Activated T-cell treated with anti-CD3 and anti-CD28 coated beads, Interleukin-2, amount 50 U/mL, for 72 hours (primary cell): ENCODE measurements at places on chromosomes 1 and 21. TPM values are rescaled to one million over a fixed set of nuclear protein-coding genes. Genes with fewer than 3 reads are reported as not detected.
A peak's percentile ranks its signal among the peaks of the same experiment; 100 is the strongest.

GRCh38 chr1:5910276-5910620 lies 82.0 kb downstream of the NPHP4 start:
- no peak overlapping the region for H3K4me3 ChIP-seq
- no peak for DNase-seq
- H3K27ac ChIP-seq, result no peak overlapping the region
- H3K4me1 ChIP-seq, result no peaks in the 10 kb centered on the region

Gene GBP7
- total RNA-seq, result not detected

GRCh38 chr1:188365874-188366273 lies 1537.1 kb downstream of the PLA2G4A start:
- H3K4me1 ChIP-seq, result no peaks in the 10 kb centered on the region
- no peaks in the 10 kb centered on the region for H3K36me3 ChIP-seq
- no peak overlapping the region for H3K4me3 ChIP-seq
- no peaks in the 10 kb centered on the region for H3K27me3 ChIP-seq
- no peak overlapping the region for H3K27ac ChIP-seq

DNA sequence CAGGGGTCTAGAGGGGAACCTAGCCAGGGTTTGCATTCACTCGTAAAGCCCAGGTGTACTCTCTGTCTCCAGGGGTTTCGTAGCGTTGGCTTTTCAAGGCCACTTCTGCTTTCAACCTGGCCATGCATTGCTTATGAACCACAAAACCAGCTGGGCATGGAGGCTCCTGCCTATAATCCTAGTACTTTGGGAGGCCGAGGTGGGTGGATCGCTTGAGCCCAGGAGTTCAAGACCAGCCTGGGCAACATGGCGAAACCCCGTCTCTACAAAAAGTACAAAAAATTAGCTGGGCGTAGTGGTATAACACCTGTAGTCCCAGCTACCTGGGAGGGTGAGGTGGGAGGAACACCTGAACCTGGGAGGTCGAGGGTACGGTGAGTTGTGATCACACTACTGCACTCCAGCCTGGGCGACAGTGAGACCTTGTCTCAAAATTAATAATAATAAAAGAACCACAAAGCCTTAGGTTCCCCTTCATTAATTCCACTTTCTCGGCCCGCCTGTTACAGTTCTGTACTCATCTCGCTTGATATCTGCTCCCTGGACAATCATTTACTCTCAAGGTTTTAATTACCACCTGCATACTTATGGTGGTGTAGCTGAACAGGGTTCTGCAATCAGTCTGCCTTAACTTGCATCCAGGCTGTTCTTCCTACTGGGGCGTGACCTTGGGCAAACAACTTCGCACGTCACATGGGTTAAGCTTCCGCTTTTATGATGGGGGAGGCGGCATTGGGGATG lies 6.1 kb downstream of the SLC16A4 start:
- no peaks in the 10 kb centered on the region for H3K27me3 ChIP-seq
- no peak overlapping the region for H3K4me3 ChIP-seq
- peaks cover 27% of the 10 kb centered on the region for H3K4me1 ChIP-seq
- DNase-seq, result no peak
- H3K36me3 ChIP-seq, result peaks cover 6% of the 10 kb centered on the region
- no peak overlapping the region for H3K27ac ChIP-seq

Gene TDRD5
- total RNA-seq, result not detected

Gene TFF2
- not detected for total RNA-seq

DNA sequence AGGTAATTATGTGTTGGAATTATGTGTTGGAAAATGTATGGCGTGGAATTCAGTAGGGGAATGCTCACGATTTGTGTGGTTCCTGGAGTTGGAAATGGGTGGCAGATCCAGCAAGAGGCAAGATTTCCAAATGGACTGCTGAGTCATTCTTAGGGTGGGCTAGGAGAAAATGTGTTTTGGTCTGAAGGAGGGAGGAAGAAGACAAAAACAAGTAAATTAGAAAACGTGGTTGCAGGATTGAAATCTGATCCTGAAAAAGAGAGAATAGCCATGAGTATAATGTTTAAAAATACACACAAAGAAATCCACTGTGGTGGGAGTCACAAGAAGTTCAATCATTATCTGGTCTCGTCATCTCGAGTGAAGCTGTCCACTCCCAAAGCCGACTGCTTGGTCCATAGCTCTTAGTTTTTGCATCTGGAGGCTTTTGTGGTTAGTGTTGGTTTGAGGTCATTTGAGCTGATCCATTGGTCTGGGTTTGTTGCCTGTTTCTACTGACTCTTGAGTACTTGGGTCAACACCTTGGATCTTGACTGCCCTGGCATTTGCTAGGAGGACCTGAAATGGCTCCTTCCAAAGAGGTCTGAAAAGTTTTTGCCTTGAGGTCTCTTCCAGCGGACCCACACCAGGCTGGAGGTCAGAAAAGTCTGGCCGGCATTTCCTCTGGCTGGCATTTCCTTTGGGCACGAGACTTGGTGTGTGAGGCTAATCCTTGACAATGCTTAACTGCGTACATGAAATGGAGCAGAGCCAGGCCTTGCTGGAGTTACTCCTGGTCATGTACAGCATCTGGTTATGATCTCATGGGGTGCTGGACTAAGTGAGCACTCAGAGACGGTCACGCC lies 9.2 kb downstream of the MX2 start:
- no peaks in the 10 kb centered on the region for H3K27me3 ChIP-seq
- no peak for DNase-seq
- H3K4me1 ChIP-seq, result peaks cover 58% of the 10 kb centered on the region

DNA sequence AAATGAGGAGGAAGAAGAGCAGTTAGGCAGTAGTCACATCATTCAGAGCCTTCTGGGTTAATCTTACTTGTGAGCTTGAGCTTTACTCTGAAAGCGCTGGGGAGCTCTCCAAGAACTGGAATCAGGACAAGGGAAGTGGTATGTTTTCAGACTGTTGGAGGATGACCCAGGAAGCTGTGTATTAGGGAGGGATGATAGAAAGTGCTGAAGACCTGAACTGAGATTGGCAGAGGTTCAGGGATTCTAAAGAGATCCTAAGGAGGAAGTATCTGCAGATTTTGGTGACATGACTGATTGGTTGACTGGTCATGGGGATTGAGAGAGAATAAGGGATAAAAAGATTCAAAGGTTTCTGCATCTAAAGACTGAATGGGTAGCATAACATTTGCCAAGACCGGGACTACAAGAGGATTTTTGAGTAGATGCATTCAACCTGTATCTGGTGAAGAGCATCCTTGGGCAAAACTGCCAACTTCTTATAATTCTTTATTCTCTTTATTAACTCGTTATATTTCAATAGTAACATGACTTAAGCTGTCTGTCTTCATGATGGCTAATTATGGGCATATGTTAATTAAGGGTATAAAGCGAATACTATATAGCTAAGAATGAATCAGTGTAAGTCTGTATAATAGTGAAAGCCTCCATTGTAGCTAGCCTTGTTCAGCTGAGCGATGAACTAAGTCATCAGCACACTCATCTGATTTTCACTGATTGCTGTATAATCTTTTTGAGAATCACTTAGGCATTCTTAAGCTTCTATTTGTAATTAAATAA lies 41.8 kb downstream of the XCL1 start:
- no peaks in the 10 kb centered on the region for H3K36me3 ChIP-seq
- H3K27ac ChIP-seq, result no peak overlapping the region
- no peak overlapping the region for H3K4me3 ChIP-seq
- DNase-seq, result no peak

Gene RHD
- total RNA-seq, result not detected

Gene CLCNKB
- not detected for total RNA-seq

DNA sequence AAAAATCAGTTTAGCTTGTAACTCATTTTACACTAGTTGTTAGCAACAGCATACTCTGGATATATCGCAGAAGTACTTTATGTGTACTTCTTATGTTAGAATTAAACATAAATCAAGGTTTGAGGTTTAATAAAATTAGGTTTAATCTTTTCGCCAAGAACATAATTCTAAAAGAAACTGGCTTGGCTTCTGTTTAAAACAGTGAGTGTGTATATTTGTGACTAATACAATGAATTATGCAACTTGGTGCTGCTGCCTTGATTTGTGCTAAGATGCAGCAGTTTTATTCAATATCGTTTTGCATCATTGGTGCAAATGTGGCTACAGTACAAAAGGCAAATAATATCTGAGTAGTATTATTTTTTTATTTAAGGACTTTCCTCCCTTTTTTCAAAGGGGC lies 44.8 kb downstream of the USP25 start:
- no peaks in the 10 kb centered on the region for H3K27me3 ChIP-seq
- no peak overlapping the region for H3K27ac ChIP-seq
- H3K4me3 ChIP-seq, result no peak overlapping the region
- no peak for DNase-seq
- H3K36me3 ChIP-seq, result peaks cover 4% of the 10 kb centered on the region
- peaks cover 39% of the 10 kb centered on the region for H3K4me1 ChIP-seq

GRCh38 chr1:234069760-234070159 lies 165.3 kb downstream of the SLC35F3 start:
- H3K27ac ChIP-seq, result no peak overlapping the region
- no peaks in the 10 kb centered on the region for H3K4me1 ChIP-seq
- no peaks in the 10 kb centered on the region for H3K36me3 ChIP-seq

DNA sequence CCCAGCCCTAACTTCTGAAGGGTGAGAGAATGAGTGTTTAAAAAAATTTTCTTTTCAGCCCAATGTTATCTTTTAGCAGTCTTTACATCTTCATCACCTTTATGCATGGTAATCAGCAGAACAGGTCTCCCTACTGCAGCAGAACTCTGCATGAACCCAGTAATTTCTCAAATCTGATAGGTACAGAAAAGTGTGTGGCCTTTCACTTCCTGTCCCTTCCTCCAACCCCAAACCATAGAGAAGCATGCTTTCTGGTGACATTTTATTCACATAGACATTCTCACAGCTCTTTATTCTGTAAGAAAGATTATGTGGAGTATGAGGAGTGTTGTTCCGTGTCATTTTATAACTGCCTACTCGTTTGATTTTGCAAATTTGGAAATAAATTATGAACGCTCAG lies 68.6 kb downstream of the RPAP2 start:
- no peak overlapping the region for H3K27ac ChIP-seq
- DNase-seq, result no peak
- H3K36me3 ChIP-seq, result peaks cover 21% of the 10 kb centered on the region
- peak overlapping the region; percentile 37 for H3K4me3 ChIP-seq

Gene HSD3B2
- not detected for total RNA-seq

Gene GFI1
- total RNA-seq, result 96.5 TPM

DNA sequence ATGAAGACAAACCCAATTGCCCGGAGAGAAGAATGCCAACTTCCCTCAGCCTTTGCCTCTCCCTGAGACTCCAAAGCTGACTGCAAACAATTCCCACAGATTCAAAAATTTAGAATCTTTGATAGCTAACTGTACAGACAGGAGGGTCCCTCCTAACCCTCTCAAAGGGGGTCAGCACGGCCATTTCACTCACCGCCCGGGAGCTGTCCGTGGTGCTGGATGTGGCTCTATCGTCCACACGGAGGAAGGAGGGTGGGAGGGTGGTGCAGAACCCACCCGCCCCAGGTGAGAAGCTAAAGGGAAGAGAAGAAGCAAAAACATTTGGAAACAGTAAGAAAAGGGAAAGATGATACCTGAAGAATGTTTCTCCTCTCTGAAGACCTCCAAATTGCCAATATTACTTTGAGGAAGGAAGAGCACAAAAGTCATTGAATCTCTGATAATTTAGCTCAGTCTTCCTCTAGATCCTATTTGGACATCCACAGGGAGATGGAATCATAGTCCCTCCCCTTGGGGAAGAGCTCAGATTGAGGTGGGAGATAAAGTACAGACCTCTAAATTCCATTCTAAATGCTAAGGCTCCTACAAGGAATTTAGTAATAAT lies 45.6 kb downstream of the RHBG start:
- H3K36me3 ChIP-seq, result no peaks in the 10 kb centered on the region
- H3K4me1 ChIP-seq, result peaks cover 8% of the 10 kb centered on the region
- H3K4me3 ChIP-seq, result no peak overlapping the region
- H3K27ac ChIP-seq, result no peak overlapping the region
- DNase-seq, result no peak
- H3K27me3 ChIP-seq, result peaks cover 58% of the 10 kb centered on the region

GRCh38 chr1:17218939-17219338 lies 14.0 kb downstream of the PADI1 start:
- peaks cover 31% of the 10 kb centered on the region for H3K27me3 ChIP-seq
- H3K4me3 ChIP-seq, result no peak overlapping the region
- no peak for DNase-seq
- H3K36me3 ChIP-seq, result no peaks in the 10 kb centered on the region

Gene CYP2J2
- total RNA-seq, result 0.76 TPM

DNA sequence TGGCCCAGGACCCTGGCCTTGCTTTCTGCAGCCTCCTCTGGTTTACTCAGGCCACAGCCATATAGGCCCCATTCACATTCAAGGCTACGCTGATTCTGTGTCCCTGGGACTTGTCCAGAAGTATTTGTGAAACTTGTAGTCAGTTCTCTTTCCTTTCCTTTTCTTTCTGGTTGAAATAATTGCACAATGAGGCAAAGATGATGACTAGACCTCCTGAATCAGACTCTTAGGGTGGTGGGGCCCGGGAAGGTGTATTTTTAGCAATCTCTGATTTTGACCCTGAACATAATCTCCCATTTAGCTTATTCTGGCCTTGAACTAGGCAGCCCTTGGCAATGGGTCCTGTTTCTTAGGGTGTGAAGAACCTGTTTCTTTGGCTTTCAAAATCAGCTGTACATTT lies 39.9 kb downstream of the STUM start:
- DNase-seq, result no peak
- H3K36me3 ChIP-seq, result no peaks in the 10 kb centered on the region
- no peak overlapping the region for H3K27ac ChIP-seq
- H3K27me3 ChIP-seq, result no peaks in the 10 kb centered on the region
- no peaks in the 10 kb centered on the region for H3K4me1 ChIP-seq

- no peak overlapping the region for H3K4me3 ChIP-seq
- H3K27me3 ChIP-seq, result no peaks in the 10 kb centered on the region
- H3K4me1 ChIP-seq, result peaks cover 44% of the 10 kb centered on the region
- peaks cover 2% of the 10 kb centered on the region for H3K36me3 ChIP-seq
These were observed 33.9 kb downstream of the TUT4 start for GRCh38 chr1:52518962-52519361.

GRCh38 chr1:220526294-220526693 lies 1.6 kb upstream of the MARK1 start:
- H3K36me3 ChIP-seq, result peaks cover 3% of the 10 kb centered on the region
- no peak for DNase-seq
- H3K27me3 ChIP-seq, result peaks cover 73% of the 10 kb centered on the region
- H3K4me1 ChIP-seq, result peaks cover 7% of the 10 kb centered on the region

GRCh38 chr1:149888999-149889289 lies 10.4 kb upstream of the BOLA1 start:
- DNase-seq, result no peak
- H3K36me3 ChIP-seq, result no peaks in the 10 kb centered on the region
- H3K4me3 ChIP-seq, result no peak overlapping the region

Gene MEX3A
- 0.31 TPM for total RNA-seq

DNA sequence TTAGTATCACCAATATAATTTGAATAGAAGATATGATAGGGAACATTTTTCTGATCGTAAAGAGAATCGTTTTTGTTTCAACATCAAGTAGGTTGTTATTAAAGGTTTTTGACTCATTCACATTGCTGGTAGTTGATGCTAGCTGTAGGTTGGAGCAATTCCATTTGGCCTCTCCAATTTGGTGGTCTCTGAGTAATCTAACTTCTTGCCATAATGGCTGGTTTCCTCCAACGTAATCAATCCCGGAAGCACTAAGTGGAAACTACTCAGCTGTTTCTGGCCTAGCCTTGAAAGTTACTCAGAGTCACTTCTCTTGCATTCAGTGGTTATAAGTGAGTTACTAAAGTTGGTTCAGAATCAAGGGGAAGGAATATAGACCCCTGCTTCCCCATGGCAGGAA lies 26.0 kb downstream of the RCOR3 start:
- H3K4me3 ChIP-seq, result no peak overlapping the region
- no peaks in the 10 kb centered on the region for H3K27me3 ChIP-seq
- peaks cover 2% of the 10 kb centered on the region for H3K36me3 ChIP-seq

- H3K36me3 ChIP-seq, result no peaks in the 10 kb centered on the region
- H3K4me1 ChIP-seq, result no peaks in the 10 kb centered on the region
- no peak overlapping the region for H3K4me3 ChIP-seq
- no peak overlapping the region for H3K27ac ChIP-seq
- peak; percentile 48 for DNase-seq
These were observed 60.8 kb upstream of the PGD start for GRCh38 chr1:10338047-10338446.
